ENCODE measurements at places on chromosomes 3 and 15.
A peak's percentile ranks its signal among the peaks of the same experiment; 100 is the strongest.

GRCh38 chr3:135083756-135084155 lies 288.7 kb downstream of the EPHB1 start:
- no peak for DNase-seq

DNA sequence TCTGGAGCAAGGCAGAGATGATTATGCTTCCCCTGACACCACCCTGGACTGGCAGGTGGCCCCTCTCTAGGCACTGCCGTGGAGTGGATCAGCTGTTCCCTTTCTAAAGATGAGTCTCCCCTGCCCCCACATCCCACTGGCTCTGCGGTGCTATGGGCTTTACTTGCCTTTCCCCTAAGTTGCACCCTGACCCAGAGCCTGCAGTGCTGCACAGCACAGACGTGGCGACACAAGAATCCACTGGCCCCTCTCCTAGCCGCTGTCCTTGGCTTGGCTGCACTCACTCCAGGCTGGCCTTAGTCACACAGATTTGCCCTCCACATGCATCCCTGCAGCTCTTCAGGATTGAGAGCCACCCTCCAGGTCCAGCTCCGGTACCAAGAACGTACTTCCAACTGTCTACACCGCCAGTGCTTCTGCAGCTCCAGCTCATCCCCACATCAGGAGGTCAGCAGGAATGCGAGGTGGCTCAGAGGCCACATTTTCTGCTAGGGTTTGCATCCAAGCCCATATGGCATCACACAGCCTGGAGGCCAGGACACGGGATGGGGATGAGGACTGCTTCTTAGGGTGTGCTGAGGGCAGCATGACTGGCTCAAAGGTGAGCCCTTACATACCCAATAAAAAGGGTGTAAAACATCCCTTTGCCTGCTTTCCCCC lies 82.4 kb upstream of the RASGRF1 start:
- DNase-seq: no peak

- no peak for DNase-seq
These were observed 5.4 kb upstream of the SEC11A start for GRCh38 chr15:84721371-84721770.

GRCh38 chr3:126816986-126817777 lies 113.1 kb downstream of the CHCHD6 start:
- no peak for DNase-seq

GRCh38 chr3:43181202-43181821 lies 75.4 kb upstream of the POMGNT2 start:
- no peak for DNase-seq

GRCh38 chr3:134677987-134678308 lies 27.1 kb upstream of the KY start:
- no peak for DNase-seq

GRCh38 chr3:142647856-142648255 lies 51.7 kb downstream of the PLS1 start:
- no peak for DNase-seq

DNA sequence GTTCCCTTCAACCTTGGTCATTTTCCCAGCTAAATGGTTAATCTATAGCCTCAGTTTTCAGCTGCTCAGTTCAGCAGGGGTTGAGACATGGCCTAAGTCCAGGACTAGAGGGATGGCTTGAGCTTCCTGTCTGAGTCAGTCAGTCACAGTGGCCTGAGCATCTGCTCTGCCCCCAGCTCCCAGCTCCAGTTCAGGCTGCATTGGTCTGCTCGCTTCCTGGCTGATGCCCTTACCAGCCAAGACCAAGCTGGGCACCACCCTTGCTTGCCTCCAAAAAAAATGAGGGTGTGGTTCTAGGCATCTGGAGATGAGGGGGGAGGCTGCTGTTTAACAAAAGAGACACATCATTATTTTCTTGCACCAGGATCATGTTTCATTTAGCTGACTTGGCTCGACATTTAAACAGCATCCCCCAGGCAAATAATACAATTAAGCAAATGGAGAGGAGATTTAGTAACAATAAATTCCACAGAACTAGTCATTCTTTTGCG lies 70.7 kb downstream of the WNT5A start:
- DNase-seq: peak; percentile 25

- no peak for DNase-seq
These were observed 18.7 kb downstream of the PDE8A start for GRCh38 chr15:85000189-85000864.

DNA sequence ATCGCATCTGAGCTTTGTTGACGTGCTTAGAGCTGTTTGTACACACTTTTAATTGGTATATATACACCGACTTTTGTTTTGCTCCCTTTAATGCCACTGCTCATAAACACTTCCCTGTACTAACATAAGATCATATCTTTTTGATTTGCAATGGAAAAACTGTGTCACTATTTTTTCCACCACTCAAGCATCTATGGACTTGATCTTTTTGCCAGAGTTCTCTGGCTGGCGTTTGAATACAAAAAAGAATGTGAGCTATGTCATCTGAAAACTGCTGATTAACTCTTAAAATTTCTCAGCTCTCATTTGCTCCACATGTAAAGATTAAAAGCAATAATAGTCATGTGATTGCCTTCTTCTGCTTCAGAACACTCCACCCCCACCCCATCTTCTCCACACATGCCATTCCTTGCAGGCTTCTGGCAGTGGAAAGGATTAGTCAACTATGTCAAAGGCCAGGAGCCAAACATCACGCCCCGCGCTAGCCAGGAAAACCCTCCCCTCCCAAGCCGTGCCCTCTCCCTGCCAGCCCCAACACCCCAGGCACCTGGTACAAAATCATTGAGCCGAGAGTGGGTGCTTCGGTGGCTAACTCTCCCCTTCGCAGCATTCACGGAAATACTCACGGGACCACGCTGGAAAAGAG lies 123.4 kb upstream of the MEF2A start:
- DNase-seq: no peak

- DNase-seq: no peak
These were observed 49.8 kb downstream of the KCNMB2 start for GRCh38 chr3:178586076-178586475.

DNA sequence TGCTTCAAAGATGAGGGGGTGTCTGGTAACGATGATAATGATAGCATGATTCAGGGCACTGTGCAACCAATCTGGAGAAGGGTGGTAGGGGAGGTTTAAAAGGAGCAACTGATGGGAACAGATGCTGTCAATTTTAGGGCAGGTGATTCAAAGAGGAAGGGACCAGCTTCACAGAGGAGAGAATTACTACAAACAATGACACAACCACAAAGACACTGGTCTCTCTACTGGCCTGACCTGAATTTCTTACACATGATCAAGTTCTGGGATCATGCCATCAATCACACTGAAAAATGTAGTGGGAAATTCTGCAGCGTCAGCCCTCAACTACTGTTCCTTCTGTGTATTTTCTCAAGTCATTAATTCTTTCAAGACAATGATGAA lies 2.6 kb upstream of the CDV3 start:
- DNase-seq: no peak

- DNase-seq: no peak
These were observed 26.3 kb upstream of the ADAMTS7 start for GRCh38 chr15:78837543-78837942.

- no peak for DNase-seq
These were observed 65.1 kb downstream of the GAP43 start for GRCh38 chr3:115688418-115688817.

- no peak for DNase-seq
These were observed 83.5 kb upstream of the PLCL2 start for GRCh38 chr3:16801223-16801622.

DNA sequence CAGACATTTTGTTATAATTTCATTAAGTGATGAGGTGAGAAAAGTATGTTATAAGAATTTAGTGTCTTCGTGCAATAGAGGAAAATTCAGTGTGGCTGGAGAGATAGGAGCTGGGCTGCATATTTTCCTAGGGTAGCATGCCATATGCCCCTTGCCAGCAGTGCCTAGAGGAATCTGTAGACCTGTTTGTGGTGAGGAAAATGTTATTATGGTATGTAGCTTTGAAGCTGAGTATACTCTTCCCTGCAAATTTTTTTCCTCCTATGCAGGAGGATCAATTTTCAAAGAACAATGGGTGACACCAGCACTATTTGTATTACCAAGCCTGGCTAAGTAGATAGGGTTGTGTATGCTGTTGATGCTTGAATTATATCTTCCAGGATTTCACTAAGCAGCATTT lies 200.6 kb downstream of the EDEM1 start:
- DNase-seq: no peak

GRCh38 chr3:11431319-11431718 lies 159.1 kb downstream of the ATG7 start:
- no peak for DNase-seq

DNA sequence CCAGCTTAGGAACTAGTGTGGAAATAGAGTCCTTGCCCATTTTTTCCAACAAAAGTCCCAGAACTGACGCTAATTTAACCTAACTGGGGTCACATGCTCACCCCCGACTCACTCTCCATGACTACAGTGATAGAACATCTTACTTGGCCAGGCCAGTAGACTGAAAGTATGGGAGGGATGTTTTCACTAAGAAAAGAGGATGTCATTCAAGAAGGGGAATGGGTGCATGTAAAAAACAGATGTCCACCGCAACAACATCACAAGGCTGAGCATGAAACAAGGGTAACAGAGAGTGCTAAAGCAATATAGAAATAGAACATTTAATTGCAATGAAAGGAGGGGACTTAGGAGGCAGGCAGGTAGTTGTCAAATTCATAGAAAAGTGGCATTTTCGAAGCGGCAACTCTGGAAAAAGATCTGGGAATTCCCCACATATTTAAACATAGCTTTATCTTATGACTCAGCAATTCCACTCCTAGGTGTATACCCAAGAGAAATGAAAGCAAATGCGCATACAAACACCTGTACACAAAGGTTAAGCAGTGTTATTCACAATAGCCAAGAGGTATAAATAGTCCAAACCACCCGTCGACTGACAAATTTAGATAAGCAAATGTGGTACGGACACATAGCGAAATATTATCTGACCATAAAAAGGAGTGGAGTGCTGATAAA lies 41.1 kb upstream of the UBE2E2 start:
- DNase-seq: no peak

GRCh38 chr3:160134454-160134853 lies 90.8 kb upstream of the C3orf80 start:
- DNase-seq: no peak

GRCh38 chr3:4666071-4666470 lies 172.9 kb downstream of the ITPR1 start:
- no peak for DNase-seq

DNA sequence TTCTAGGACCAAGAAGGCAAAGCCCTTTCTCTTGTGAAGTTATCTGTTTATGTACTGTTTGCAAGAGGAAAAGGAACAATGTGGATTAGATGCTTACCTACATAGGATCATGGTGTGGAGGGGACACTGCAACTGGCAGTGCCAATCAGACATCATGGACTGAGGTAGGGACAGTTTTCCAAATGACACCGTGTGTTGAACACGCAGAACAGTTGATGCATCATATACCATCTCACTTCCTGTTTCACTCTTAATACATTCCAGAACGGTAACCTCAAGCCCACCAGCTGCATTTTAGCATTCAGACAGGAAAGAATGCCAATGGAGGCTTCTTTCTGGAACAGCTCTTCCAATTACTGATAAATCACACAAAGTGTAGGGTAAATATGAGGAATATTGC lies 397.7 kb upstream of the LMCD1 start:
- DNase-seq: no peak

GRCh38 chr3:60351481-60351880 lies 899.8 kb downstream of the FHIT start:
- DNase-seq: no peak

DNA sequence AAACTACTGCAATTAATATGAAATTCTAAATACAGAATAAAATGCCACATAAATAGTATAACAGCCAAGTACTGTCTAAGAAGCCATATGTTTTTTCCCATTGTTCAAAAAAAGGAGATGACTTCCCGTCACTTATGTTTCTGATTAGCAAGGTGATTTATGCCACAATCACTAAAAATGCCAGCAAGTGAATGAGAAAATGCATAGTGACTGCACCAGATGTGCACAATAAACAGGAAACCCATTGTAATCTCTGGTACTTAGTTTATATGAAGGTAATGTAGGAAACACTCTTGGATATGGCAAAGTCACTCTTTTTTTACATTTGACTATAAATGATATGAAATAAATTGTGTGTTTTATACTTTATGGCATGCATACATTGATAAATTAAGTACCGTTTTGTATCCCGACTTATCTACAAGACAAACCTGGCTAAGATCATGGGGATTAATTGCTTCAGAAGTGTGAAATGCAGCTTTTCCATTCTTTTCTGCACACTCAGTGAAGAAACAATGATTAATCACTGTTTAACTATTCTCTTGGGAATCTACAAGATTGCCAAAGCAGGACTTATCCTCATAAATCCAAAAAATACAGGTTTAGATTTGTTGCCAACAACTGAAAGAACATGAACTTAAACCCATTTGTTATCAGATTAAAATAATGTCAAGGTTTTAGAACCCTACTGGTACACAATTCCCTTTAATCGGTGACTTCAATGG lies 164.5 kb downstream of the TBC1D5 start:
- no peak for DNase-seq

- DNase-seq: no peak
These were observed 125.5 kb upstream of the BHLHE40 start for GRCh38 chr3:4853749-4854140.

GRCh38 chr15:82186719-82187406 lies 75.7 kb downstream of the EFL1 start:
- DNase-seq: no peak

DNA sequence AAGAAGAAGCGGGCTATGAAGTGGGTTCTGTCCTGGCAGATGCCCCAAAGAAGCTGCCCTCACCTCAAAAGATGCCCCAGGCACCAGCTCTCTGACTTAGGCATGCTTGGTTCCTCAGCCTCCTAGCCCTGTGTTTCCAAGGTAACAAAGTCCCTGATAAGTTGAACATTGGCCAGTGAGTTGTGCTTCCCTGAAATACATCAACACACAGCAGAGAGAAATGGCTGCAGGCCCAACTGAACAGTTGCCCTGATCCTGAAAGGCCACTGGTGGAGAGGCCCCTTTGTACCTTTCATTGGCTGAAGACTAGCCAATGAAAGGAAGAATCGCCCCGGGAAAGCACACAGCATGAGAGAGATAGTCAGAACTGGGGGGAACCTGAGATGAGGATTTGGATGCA lies 169.9 kb upstream of the CTNNB1 start:
- no peak for DNase-seq

GRCh38 chr15:65032801-65033537 lies 3.5 kb upstream of the MTFMT start:
- DNase-seq: peak; percentile 89

DNA sequence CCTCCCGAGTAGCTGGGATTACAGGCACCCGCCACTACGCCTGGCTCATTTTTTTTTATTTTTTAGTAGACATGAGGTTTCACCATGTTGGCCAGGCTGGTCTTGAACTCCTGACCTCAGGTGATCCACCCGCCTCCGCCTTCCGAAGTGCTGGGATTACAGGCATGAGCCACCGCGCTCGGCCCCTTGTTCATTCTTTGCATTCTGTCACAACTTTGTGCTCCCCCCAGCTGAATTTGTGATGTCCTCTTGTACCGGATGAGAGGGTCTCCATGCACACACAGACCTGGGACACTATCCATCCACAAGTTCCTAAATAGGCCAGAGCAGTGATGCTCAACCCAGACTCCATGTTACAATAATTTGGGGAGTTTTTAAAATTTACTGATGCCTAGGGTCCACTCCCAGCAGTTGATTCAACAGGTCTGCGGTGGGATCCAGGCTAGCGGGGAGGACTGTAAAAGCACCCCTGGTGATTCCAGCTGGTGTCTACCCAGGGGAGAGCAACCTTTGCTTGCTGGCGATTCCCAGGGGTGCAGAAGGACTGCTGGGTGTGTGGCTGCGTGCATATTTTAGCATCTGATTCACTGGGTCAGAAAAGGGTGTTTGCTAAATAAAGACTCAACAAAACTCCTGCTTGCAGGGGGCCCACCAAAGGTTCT lies 1.0 kb downstream of the RASSF1 start:
- DNase-seq: no peak

Measured in SHP77 treated with DMSO at 0.1 percent for 48 hours (cell line).